Breast epithelium (tissue), 4 donors: ENCODE measurements at places on chromosomes 7 and 10.

DNA sequence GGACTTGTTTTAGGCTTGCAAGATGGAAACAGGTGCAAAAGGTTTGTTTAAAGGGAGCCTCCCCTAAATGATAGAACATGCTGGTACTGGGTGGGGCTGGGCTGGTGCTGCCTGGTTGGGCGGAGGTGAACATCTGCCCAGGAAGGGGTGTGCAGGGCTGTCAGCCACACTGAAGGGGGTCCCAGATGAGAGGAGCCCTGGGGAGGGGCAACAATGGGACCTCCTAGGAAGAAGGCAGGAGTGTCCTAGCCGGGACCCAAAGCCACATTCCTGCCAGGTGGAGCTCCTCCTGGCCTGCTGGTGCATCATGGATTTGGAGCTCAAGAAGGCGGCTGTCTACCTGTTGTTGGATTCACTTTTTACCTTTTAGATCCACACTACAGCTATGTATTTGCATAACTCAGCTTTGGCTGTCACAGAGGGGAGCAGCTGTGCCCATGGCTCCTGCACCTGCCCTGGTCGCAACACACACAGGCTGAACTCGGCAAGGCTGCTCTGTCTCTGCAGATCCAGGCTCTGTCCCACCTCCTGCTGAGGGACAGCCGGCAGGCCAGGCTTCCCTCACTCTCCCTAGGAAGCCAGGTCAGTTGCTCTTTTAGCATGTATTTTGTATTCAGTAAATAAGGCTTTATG, 59.9 kb downstream of the ADARB2 start:
- no peak for DNase-seq

- no peak for DNase-seq
These were observed 219.2 kb upstream of the BMPER start for GRCh38 chr7:33685981-33686683.

DNA sequence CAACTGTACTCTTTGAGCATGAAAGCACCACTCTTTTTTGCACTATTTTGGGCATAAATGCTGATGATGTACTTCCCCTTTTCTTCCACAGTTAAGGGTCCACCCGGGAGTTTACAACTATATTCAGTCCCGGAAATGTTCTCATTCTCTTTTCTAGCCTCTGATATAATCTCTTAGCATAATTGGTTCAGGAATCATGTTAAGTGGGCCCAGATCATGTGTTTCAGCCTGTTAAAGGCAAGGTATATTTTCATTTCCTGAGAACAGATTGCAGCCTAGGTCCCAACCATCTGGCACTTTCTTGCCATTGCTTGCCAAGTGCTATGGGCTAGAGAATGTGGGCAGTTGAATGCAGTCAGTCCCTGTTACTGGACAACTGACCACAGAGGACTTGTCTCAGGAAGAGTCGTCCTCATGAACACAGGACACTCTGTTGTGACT, 111.4 kb upstream of the GLCCI1 start:
- no peak for DNase-seq

GRCh38 chr10:97863808-97864207, 14.2 kb downstream of the GOLGA7B start:
- DNase-seq = no peak

- DNase-seq = no peak
These were observed 71.8 kb upstream of the STEAP1B start for GRCh38 chr7:22571766-22572165.

DNA sequence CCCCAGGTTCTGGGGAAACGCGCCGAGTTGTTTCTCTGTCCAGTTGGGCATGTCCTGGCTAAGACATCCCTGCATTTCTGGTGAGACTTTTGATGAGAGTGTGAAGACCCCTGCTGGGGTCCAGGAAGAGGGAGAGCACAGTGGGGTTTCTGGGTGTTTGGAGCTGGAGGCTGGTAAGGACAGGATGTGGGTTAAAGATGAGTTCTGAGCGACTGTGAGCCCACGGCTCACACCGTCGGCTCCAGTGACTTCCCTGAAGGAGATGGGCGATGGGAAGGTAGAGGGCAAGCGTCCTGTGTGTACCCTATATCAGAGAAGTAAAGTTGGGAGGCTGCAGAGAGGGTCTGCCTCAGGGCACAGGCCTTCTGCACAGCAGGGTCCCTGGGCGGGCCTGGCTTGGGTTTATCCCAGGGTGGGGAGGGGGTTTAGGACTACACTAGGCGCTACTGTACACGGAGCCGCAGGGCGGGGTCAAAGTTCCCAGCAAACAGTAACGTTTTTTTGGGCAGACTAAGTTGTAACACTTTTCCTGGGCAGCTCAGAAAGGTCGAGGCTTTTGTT, 3.6 kb downstream of the EMX2 start:
- no peak for DNase-seq

- DNase-seq = no peak
These were observed 153.6 kb downstream of the AOAH start for GRCh38 chr7:36570528-36571189.

DNA sequence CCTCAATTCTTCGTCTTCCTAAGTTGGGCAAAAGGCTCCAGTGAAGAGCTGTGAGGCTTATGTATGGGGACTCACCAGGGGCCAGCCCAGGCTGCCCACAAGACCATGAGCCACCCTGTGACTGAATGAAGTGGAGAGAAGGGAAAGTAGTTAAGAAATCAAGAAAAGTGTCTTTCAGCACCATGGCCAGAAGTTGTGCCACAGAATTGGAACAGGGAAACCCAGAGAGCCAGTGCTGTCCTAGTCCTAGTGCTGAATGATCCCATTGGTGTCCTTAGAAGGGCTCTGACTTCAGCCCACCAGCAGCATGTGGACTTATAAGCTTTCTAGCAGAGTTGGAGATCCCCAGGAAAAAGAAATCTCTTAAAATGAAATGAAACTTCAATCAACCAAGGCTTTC, 37.0 kb upstream of the CCSER2 start:
- no peak for DNase-seq

GRCh38 chr7:98137826-98138151, 31.1 kb downstream of the LMTK2 start:
- no peak for DNase-seq

DNA sequence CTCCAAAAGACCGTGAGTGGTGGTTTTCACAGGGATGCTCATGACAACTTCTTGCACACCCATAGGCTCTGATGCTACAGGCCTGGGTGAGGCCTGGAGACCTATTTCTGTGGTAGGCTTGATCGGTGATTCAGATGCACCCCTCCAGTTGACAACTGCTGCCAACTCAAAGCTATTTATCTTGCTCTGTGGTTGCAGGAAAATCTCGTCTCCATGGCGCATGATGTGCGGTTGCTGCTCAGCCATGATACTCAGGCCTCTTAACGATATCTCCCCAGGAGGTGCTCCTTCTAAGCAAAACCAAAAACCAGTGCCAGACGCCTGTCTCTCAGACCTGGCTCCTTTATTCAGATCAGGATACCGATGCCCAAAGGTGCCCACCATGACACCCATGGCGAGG, 31.4 kb downstream of the C10orf90 start:
- DNase-seq = no peak

GRCh38 chr7:69757981-69758430, 159.7 kb downstream of the AUTS2 start:
- no peak for DNase-seq

GRCh38 chr10:33276282-33276923, 58.1 kb downstream of the NRP1 start:
- DNase-seq = no peak

DNA sequence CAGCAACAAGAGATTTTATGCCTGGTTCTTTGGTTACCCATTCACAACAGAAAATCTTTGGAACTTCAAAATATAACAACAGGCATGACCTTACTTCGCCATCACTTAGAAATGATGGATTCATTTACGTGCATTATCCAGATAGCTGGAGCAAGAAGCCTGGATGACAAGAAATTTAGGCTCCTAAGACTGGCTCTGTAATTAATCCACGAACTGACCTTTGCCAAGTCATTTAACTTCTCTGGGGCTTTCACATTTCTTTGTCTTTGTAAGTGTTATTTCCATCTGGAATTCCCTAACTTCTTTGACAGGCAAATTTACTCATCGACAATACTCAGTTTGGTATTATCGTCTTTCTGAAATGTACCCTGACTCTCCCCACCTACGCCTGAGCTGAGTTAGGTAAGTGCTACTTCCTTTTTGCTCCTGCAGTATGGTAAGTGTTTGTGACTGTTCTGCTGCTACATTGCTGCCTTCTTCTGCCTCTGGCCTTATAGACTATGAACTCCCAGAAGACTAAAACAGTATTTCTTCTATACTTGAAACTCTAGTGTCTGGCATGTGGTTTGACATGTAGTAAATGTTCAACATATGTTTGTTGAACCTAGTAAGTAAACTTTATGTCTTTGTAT, 5.5 kb upstream of the MDFIC start:
- DNase-seq = no peak

DNA sequence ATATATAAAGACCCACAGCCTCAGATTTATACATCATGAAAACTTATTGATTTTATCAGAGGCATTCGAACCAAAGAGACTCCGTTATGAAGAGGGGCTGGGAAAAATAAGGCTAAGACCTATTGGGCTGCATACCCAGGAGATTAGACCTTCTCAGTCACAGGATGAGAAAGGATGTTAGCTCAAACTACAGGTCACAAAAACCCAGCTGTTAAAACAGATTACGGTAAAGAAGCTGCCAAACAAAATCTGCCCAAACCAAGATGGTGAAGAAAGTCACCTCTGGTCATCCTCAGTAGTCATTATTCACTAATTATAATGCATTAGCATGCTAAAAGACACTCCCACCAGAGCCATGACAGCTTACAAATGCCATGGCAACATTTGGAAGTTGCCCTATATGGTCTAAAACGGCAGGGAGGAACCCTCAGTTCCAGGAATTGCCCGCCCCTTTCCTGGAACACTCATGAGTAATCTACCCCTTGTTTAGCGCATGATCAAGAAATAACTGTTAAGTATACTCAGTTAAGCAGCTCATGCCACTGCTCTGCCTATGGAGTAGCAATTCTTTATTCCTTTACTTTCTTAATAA, 362.5 kb upstream of the PCDH15 start:
- DNase-seq = no peak

DNA sequence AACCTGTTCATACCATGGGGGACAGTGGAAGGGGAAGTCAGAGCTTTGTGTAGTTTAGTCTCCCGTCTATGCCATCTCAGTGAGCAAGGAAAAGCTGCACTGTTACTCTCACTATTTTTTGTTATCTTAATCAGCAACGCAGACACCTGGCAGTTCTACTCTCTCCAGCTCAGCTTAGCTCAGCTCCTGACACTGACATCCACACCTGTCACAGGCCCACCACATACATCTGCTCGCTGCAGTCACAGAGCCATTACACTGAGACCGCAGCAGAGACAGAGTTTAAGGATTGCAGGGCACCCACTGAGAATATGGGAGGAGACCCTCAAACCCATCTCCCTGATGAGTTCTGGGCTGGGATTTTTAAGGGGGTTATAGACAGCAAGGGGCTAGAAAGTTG, 257.3 kb upstream of the AKR1E2 start:
- no peak for DNase-seq

DNA sequence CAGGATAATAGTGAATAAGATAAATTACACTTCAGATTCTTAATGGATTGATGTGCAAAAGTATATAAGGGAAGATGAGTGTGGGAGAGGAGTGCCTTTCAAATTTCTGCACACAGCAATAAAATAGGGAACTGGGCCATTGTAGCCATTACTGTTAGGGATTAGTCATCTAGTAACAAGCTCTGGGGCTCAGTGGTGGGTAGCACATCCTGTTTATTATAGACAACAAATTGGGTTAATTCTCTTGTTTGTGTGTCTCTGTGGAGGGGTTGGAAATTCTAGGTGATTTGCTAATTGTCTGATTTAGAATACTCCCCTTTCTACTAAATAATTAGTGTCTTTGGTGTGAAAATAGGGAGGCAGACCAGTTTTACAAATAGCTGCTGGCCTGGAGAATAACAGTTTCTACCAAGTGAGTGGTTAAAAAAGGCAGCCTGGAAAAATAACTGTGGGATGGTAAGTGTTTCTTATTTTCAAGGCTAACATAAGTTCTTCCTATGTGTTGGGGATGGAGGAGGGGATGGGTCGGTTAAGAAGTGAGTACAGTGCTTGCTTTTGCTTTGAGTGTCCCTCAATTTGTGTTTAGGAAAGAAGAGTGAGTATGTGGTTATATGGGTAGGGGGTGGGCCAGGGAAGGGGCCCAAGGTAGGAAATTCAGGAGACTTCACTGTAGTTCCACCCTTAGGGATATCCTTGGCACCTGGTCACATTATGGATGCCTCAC, 43.3 kb upstream of the TMEM248 start:
- DNase-seq = no peak

DNA sequence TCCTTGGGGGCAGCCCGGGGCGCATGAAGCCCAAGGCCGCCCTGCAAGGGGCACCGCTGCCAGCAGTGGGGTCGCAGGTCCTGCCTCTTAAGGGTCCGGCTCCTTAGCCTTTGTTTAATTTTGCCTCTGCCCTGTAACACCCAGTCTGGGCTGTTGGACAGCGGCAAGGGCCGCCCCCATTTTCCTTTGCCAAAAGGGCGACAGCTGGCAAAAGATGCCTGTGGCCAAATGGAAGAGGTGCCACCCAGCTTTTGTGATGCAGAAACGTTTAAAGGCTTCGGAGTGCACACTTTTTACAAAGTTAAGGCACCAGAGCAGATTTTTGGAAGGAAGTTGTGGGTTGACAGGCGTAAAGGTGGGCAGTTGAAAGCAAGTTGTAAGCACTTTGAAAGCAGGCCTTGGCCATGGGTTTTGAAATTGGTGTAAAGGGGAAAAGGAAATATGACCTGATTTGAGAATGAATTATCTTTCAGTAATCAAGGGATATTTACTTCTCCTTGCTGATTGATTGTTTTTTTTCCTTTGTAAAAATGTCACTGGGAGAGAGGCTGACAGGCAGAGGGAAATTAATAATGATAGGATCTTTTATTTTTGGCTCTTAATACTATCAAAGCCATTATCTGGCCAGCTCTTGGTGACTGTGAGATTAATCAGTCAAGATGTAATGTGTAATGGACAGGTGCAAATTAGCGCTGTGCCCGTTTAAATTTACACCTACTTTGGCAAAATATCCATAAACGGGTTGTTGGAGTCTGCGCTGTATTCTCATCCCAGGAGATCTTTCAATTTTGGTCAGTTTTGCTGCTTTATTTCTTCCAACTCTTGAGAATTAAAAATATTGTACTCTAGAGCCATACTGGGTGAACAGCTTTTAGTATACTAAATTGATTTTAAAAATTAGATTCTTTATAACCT, 1.2 kb downstream of the CASD1 start:
- peak; percentile 33 for DNase-seq
